ENCODE measurements at places on chromosomes 12 and 14. TPM values are rescaled to one million over a fixed set of nuclear protein-coding genes. Genes with fewer than 3 reads are reported as not detected.

Gene ZCRB1
- total RNA-seq: 42.8 TPM

Gene LHX5
- total RNA-seq: not detected

Gene TSPAN8
- 0.22 TPM for total RNA-seq

Gene SLC6A15
- total RNA-seq: 0.80 TPM

Gene MORN3
- 0.29 TPM for total RNA-seq

Gene RPL10L
- not detected for total RNA-seq

Gene KCNJ8
- not detected for total RNA-seq

Gene PAH
- not detected for total RNA-seq

Gene POTEG
- total RNA-seq: not detected

Gene RERG
- total RNA-seq: not detected

Gene TSPAN11
- 3.2 TPM for total RNA-seq

Gene PKP2
- total RNA-seq: 8.7 TPM
